Esophagus squamous epithelium (tissue), 5 donors: ENCODE measurements at places on chromosomes 4 and X. TPM values are rescaled to one million over a fixed set of nuclear protein-coding genes. Genes with fewer than 3 reads are reported as not detected.

MAGEB10 gene
- total RNA-seq: not detected

GRCh38 chr4:18798123-18798522 lies 776.6 kb upstream of the LCORL start:
- no peaks in the 10 kb centered on the region for H3K4me1 ChIP-seq
- no peak overlapping the region for H3K27ac ChIP-seq
- no peaks in the 10 kb centered on the region for H3K27me3 ChIP-seq
- no peaks in the 10 kb centered on the region for H3K36me3 ChIP-seq

GRCh38 chr4:60396341-60397049 lies 803.6 kb upstream of the ADGRL3 start:
- H3K36me3 ChIP-seq: no peaks in the 10 kb centered on the region
- H3K27me3 ChIP-seq: no peaks in the 10 kb centered on the region
- H3K27ac ChIP-seq: no peak overlapping the region
- DNase-seq: no peak

NEIL3 gene
- total RNA-seq: 4.1 TPM

GDPD2 gene
- not detected for total RNA-seq

RAB40A gene
- total RNA-seq: 0.15 TPM

CXCL6 gene
- 9.4 TPM for total RNA-seq

DNA sequence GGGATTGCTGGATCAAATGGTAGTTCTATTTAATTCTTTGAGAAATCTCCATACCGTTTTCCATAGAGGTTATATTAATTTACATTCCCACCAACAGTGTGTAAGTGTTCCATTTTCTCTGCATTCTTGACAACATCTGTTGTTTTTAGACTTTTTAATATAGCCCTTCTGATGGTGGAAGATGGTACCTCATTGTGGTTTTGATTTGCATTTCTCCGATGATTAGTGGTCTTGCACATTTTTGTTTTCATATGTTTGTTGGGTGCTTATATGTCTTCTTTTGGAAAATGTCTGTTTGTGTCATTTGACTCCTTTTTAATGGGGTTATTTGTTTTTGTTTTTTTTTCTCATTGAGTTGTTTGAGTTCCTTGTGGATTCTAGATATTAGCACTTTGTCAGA lies 75.3 kb upstream of the PUDP start:
- H3K27ac ChIP-seq: no peak overlapping the region
- H3K27me3 ChIP-seq: no peaks in the 10 kb centered on the region
- DNase-seq: no peak
- H3K36me3 ChIP-seq: no peaks in the 10 kb centered on the region
- H3K4me3 ChIP-seq: no peak overlapping the region

DNA sequence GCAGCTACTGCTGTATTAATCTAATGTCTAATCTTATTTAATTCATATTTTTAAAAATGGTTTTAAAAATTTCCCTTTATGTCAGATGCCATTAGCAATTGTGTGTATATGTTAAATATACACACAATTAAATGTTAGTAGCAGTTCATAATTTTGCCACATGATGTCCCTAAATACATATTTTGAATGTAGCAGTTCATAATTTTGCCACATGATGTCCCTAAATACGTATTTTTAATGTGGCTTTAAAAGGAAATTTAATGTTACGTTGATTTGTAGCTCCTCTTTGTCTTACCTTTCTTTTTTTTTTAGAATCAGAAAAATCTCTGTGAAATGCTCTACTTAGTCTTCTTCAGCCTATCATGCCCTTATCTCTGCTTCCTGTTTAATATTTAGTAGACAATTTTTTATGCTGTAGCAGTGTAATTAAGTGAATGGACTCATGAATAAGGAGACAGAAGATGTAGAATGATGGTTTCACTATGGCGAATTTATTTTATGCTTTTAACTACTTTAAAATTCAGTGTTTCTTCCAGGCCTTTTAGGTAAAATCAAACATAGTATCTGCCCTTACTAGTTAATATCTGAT lies 26.1 kb downstream of the RBM46 start:
- H3K27ac ChIP-seq: no peak overlapping the region
- H3K4me3 ChIP-seq: no peak overlapping the region
- H3K27me3 ChIP-seq: no peaks in the 10 kb centered on the region
- no peaks in the 10 kb centered on the region for H3K4me1 ChIP-seq

DNA sequence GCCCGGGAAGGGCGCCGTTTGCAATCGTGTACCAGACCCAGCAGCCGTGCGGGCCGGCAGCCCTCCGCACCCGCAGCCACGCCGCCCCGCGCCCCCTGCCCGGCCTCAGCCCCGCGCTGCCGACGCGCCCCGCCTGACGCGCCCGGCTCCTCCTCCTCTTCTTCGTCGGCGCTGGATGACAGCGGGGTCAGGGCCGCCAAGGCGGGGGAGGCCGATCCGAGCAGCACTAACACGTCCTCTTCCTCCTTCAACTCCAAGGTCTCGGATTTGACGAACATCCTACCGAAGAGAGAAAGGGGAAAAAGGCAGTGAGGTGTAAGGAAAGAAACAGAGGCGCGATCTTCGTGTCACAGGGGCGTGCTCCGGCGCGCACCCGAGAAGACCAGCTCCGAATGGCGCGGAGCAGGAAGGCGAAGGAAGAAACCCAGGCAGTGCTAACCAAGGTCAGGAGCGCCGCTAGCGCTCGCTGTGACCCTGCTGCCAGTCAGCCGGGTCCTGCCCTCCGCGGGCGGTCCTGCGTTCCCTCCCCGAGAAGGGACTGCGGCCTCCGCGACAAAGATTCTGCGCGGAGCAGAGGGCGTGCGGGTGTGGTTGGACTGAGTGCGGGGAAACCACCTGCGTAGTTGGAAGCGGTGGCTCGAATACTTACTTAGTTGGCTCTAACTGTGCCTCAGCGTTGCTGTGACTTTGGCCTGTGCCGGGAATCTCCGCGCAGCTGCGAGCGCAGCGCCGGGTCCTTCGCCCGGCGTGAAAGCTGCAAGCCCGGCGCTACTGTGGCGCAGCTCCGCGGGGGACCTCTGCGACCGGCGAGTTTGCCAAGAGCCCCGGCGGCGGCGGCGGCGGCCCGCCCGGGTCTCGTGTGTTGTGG lies 548 bp downstream of the NEUROG2 start:
- no peak overlapping the region for H3K27ac ChIP-seq
- H3K4me1 ChIP-seq: peaks cover 59% of the 10 kb centered on the region
- H3K4me3 ChIP-seq: peak overlapping the region; percentile 56
- no peaks in the 10 kb centered on the region for H3K36me3 ChIP-seq

- no peak for DNase-seq
- H3K36me3 ChIP-seq: no peaks in the 10 kb centered on the region
- no peaks in the 10 kb centered on the region for H3K27me3 ChIP-seq
- H3K27ac ChIP-seq: no peak overlapping the region
These were observed 140.2 kb upstream of the LDB2 start for GRCh38 chr4:17038510-17039176.

GPRASP1 gene
- 1.2 TPM for total RNA-seq

HAND2 gene
- 0.31 TPM for total RNA-seq

DNA sequence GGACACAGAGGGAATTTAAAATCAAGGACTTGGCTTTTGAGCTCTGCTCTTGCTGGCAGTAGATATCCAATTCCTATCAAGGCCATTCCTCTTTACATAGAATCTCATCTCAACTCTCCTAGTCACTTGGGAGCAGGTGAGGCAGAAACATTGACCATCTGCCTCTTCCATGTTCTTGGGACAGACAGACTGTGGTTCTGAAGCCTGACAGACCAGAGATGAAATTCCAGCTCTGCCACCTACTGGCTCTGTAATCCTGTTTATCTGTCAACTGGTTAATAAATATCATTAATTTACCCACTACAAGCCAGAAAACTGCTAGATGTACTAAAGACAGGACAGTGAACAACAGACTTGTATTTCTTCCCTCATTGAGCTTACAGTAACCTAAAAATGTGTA lies 300.8 kb downstream of the ADGRL3 start:
- no peaks in the 10 kb centered on the region for H3K36me3 ChIP-seq
- H3K27ac ChIP-seq: no peak overlapping the region
- no peaks in the 10 kb centered on the region for H3K4me1 ChIP-seq

MAGEA10 gene
- total RNA-seq: not detected

- H3K27me3 ChIP-seq: peaks cover 5% of the 10 kb centered on the region
- H3K27ac ChIP-seq: peak overlapping the region; percentile 59
- peak overlapping the region; percentile 35 for H3K4me3 ChIP-seq
- peaks cover 2% of the 10 kb centered on the region for H3K4me1 ChIP-seq
- DNase-seq: no peak
- H3K36me3 ChIP-seq: no peaks in the 10 kb centered on the region
These were observed 26.8 kb upstream of the CLDN24 start for GRCh38 chr4:183348706-183349659.

SPANXB1 gene
- total RNA-seq: not detected

BGN gene
- 20.3 TPM for total RNA-seq

GRCh38 chrX:97045470-97045869 lies 161.8 kb downstream of the RPA4 start:
- no peak overlapping the region for H3K4me3 ChIP-seq
- no peak overlapping the region for H3K27ac ChIP-seq
- no peak for DNase-seq
- H3K27me3 ChIP-seq: no peaks in the 10 kb centered on the region
- no peaks in the 10 kb centered on the region for H3K36me3 ChIP-seq

BTC gene
- 2.1 TPM for total RNA-seq

- H3K4me3 ChIP-seq: no peak overlapping the region
- DNase-seq: no peak
- H3K27me3 ChIP-seq: no peaks in the 10 kb centered on the region
- H3K36me3 ChIP-seq: no peaks in the 10 kb centered on the region
- H3K4me1 ChIP-seq: peaks cover 5% of the 10 kb centered on the region
These were observed 122.6 kb upstream of the CPEB2 start for GRCh38 chr4:14879683-14880082.

DNA sequence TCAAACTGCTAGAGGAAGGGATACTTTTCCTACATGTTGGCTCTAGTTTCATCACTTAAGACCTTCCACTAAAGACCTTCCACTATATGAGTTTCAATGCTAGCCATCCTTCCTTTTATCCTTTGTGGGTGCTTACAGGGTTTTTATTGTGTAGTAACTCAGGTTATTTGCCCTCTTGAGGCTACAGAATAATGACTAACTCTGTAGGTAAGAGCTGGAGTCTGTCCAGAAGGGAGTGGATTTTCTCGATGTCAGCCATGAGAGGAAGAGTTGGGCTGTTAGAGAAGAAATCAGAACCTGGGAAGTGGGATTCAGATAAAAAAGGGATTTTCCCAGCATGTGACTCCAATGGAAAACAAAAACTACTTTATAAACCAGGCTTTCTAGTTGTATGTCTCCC lies 27.5 kb upstream of the HERC5 start:
- H3K27ac ChIP-seq: no peak overlapping the region
- H3K27me3 ChIP-seq: no peaks in the 10 kb centered on the region
- no peak for DNase-seq
- peaks cover 8% of the 10 kb centered on the region for H3K36me3 ChIP-seq
- H3K4me3 ChIP-seq: no peak overlapping the region

NXF2 gene
- not detected for total RNA-seq

TLR1 gene
- total RNA-seq: 9.5 TPM

- H3K4me3 ChIP-seq: no peak overlapping the region
- H3K27ac ChIP-seq: no peak overlapping the region
- H3K4me1 ChIP-seq: no peaks in the 10 kb centered on the region
- no peaks in the 10 kb centered on the region for H3K27me3 ChIP-seq
- DNase-seq: no peak
These were observed 133.9 kb downstream of the CORIN start for GRCh38 chr4:47703956-47704355.

DNA sequence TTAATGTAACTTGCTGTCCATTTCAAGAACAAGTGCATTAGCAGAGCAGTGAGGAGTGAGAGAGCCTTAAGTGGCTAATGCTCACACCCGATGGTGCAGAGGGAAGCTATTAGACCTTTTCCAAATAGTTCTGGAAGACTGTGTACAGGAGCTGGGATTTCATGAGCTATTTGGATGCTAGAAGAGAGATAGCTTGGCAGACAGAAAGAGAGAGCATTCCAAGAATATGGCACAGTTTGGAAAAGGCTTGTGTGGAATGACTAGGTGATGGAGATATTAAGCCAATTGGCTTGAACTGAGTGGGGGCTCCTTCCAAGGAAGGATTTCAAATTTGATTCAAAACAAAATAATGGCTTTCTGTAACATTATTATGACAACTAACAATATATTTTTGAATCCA lies 1097.2 kb upstream of the TENM3 start:
- no peaks in the 10 kb centered on the region for H3K27me3 ChIP-seq
- DNase-seq: no peak
- H3K36me3 ChIP-seq: no peaks in the 10 kb centered on the region
- no peak overlapping the region for H3K4me3 ChIP-seq
- H3K27ac ChIP-seq: no peak overlapping the region

GRCh38 chr4:145069361-145069760 lies 28.6 kb downstream of the ANAPC10 start:
- no peaks in the 10 kb centered on the region for H3K27me3 ChIP-seq
- no peaks in the 10 kb centered on the region for H3K4me1 ChIP-seq
- H3K4me3 ChIP-seq: no peak overlapping the region
- H3K27ac ChIP-seq: no peak overlapping the region
- no peak for DNase-seq

RRH gene
- total RNA-seq: not detected

- no peak for DNase-seq
- no peaks in the 10 kb centered on the region for H3K27me3 ChIP-seq
- no peak overlapping the region for H3K27ac ChIP-seq
- H3K4me3 ChIP-seq: no peak overlapping the region
- no peaks in the 10 kb centered on the region for H3K4me1 ChIP-seq
These were observed 649.3 kb downstream of the STPG2 start for GRCh38 chr4:97493815-97494518.

GRCh38 chrX:5672099-5672498 lies 556.6 kb downstream of the NLGN4X start:
- no peak overlapping the region for H3K27ac ChIP-seq
- no peak overlapping the region for H3K4me3 ChIP-seq
- no peak for DNase-seq
- no peaks in the 10 kb centered on the region for H3K27me3 ChIP-seq
- H3K36me3 ChIP-seq: no peaks in the 10 kb centered on the region

- H3K4me3 ChIP-seq: peak overlapping the region; percentile 74
- no peaks in the 10 kb centered on the region for H3K36me3 ChIP-seq
- H3K27ac ChIP-seq: peak overlapping the region; percentile 92
- no peaks in the 10 kb centered on the region for H3K27me3 ChIP-seq
- DNase-seq: no peak
These were observed 85.7 kb upstream of the HPRT1 start for GRCh38 chrX:134374294-134374693.

GRCh38 chr4:131119661-131120060 lies 2023.7 kb downstream of the C4orf33 start:
- no peaks in the 10 kb centered on the region for H3K4me1 ChIP-seq
- H3K27me3 ChIP-seq: no peaks in the 10 kb centered on the region
- DNase-seq: no peak
- no peaks in the 10 kb centered on the region for H3K36me3 ChIP-seq

DNA sequence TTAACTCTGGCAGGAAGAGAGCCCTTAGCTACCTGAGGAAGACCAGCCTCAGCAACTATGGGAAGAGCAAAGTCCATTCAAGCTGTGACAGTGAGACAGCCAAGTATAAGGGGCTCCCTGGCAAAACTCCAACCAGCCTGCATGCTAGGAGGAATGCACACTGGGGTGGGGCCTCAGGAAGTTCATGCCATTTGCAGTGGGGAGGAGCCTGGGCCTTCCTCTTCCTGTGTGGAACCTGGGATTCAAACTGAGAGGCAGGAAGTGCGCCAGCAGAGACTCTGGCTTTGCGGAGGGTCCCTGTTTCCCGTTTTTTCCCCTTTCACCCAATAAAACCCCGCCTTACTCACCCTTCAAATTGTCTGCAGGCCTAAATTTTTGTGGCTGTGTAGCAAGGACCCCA lies 33.0 kb downstream of the TFDP3 start:
- no peak overlapping the region for H3K4me3 ChIP-seq
- no peaks in the 10 kb centered on the region for H3K4me1 ChIP-seq
- no peaks in the 10 kb centered on the region for H3K36me3 ChIP-seq
- no peaks in the 10 kb centered on the region for H3K27me3 ChIP-seq
- no peak overlapping the region for H3K27ac ChIP-seq

XG gene
- total RNA-seq: 15.4 TPM
